ENCODE measurements at places on chromosomes 4 and X.

GRCh38 chrX:40646489-40647306 is 663 bp downstream of the CXorf38 start:
- peak; percentile 12 for DNase-seq

DNA sequence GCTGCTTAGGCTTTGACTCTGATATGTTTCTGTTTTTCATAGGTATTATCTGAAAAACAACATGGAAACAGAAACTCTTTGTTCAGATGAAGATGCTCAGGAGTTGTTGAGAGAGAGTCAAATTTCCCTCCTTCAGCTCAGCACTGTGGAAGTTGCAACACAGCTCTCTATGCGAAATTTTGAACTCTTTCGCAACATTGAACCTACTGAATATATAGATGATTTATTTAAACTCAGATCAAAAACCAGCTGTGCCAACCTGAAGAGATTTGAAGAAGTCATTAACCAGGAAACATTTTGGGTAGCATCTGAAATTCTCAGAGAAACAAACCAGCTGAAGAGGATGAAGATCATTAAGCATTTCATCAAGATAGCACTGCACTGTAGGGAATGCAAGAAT is 238.6 kb downstream of the RAPGEF2 start:
- no peak for DNase-seq

GRCh38 chr4:12562021-12562420 is 922.1 kb downstream of the RAB28 start:
- no peak for DNase-seq

GRCh38 chr4:182973511-182973911 is 56.3 kb upstream of the DCTD start:
- DNase-seq, result no peak

DNA sequence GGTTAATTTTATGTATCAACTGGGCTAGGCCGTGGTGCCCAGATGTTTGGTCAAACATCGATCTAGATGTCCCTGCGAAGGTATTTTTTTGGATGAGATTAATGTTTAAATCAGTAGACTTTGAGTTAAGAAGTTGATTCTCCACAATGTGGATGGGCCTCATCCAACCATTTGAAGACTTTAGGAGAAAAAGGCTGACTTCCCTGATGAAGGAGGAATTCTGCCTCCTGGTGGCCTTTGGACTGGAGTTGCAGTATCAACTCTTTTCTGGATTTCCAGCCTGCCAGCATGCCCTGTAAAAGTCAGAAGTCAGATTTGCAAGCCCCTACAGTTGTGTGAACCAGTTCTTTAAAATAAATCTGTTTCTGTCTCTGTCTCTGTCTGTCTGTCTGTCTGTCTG is 91.4 kb downstream of the STK32B start:
- no peak for DNase-seq

GRCh38 chr4:25951390-25951952 is 37.5 kb downstream of the SMIM20 start:
- no peak for DNase-seq

DNA sequence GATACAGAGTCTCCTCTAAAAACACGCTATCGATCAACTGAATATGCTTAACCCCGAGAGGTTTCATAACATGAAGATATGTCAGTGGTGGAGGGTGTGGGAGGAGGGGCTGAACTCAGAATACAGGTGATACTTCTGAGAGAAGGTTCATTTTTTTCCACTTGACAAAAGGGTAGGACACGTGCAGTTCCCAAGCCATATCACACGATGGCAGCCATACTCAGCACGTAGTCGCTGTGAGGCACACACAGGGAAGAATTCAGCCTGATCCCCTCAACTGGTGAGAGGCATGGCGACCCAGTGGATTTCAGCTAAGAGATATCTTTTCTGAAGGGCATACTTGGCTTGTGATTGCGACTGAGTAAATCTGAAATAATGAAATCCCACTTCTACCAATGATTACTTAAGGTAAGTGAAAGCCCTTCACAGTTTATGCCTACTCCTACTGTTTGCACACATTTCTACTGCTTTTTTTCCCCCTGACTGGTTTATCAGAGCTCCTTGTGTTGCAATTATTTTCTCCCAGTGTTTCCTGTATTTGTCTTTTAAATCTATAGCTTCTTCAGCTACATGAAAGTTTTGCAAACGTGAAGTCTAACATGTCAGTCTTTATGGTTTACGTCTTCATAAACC is 133.1 kb downstream of the CORIN start:
- DNase-seq, result peak; percentile 8

DNA sequence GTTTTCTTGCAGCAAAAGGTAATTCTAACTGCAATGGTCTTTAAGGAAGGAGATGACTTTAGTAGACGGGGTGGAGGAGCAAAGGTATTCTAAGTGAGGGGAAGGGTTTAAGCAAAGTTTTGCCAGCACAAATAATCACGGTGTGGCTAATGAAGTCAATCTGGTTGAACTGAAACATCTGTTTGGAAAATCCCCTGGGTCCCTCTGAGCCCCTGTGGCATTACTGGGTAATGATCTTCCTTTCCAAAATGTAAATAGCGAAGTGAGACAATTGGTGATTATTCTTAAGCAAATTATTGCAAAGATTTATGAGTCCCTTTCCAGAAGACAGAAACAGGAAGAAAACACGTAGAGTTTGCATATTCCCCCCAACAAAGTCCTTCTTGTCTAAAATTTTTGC is 47.2 kb downstream of the FGFBP1 start:
- DNase-seq, result no peak

DNA sequence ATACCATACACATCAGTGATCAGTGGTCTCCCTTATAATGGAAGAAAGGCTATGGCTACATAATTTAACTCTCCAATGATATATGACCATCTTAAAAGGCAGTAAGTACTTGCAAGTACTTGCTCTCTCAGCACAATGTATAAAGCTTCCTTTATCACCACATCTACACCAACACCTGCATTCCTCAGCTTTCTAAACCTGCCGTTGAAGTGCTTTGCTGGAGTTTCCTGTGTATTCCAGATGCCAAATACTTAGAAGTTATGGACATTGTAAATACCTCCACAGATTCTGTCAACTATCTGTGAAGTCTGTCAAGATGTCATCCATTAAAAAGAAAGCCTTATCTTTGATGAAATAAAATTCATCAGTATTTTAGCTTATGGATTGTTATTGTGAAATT is 335.0 kb upstream of the GALNTL6 start:
- no peak for DNase-seq

- DNase-seq, result no peak
These were observed 62.3 kb upstream of the SCRG1 start for GRCh38 chr4:173461170-173461569.

DNA sequence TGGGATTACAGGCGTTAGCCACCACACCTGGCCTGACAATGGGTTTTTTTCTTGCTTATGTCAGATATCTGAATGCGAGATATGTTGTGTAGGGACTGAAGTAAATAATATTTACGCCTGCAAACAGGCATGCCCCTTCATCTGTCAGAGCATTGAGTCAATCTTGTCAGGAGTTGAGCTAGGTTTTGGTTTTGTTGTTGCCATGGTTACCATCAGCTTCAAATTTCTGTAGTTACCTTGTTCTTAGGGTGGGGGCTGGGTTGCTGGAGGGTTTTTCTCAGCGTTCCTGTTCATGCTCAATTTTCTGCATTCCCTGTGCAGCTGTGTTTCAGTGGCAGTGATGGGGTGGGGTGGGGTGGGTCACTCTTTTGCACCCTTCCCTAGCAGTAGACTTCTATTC is 14.5 kb downstream of the MRPL1 start:
- DNase-seq, result no peak

DNA sequence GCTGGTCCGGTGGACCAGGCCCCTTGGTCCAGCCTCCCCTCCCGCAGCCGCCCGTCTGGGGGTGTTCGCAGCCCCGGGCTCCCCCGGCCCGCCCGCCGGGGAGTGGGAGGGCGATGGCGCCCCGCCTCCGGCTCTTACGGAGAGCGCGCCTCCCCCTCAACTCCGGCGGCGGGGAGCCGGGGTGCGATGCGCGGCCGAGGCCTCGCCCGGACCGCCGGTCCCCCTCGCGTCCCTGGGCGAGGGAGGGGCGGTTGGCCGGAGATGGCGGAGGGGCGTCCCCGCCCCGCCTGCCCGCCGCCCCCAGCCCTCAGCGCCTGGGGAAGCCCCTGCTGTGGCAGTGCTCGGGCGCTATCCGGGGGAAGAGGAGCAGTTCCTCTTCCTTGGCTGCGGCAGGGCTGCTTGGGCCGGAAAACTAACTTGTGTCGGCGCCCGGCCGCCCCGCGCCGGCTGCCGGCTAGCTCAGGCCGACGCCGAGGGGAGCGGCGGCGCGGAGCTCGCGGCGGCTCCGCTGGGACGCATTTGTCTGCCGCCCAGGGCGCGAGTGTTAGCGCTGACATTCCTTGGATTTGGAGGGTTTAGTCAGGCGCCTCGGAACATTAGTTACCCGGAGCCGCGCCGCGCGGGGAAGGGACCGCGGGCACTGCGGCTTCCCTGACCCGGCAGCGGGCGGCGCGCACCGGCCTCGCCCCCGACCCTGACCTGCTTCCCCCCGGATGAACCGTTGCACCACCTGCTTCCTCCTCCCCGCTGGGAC is 994 bp downstream of the GALNT7 start:
- peak; percentile 60 for DNase-seq

- no peak for DNase-seq
These were observed 10.3 kb downstream of the GUCY1B1 start for GRCh38 chr4:155769090-155769489.

DNA sequence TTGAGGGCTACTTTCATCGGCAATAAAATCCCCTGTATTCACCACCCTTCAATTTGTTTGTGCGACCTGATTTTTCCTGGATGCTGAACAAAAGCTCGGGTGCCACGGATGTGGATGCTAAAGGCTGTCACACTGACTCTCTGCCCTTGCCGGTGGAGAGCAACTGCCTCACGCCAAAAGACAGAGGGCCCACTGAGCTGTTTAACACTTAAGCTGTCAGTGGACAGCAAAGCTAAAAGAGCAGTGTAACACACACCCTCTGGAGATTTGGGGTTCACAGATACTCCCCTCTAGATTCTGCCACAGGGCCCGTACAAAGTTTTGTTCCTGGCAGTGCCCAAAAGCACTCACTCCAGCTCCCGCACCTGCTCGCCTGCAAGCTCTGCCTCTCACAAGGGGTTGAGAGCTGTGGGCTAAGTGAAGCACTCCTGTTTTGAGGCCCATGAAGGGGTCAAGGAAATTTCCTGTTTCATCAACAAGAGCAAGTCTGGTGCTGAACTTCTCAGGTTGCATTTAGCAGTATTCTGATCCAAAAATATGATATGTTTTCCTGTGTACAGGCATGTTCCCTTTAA is 1571.9 kb downstream of the ADGRL3 start:
- DNase-seq, result no peak

- no peak for DNase-seq
These were observed 21.7 kb upstream of the KIAA0232 start for GRCh38 chr4:6760865-6761264.

DNA sequence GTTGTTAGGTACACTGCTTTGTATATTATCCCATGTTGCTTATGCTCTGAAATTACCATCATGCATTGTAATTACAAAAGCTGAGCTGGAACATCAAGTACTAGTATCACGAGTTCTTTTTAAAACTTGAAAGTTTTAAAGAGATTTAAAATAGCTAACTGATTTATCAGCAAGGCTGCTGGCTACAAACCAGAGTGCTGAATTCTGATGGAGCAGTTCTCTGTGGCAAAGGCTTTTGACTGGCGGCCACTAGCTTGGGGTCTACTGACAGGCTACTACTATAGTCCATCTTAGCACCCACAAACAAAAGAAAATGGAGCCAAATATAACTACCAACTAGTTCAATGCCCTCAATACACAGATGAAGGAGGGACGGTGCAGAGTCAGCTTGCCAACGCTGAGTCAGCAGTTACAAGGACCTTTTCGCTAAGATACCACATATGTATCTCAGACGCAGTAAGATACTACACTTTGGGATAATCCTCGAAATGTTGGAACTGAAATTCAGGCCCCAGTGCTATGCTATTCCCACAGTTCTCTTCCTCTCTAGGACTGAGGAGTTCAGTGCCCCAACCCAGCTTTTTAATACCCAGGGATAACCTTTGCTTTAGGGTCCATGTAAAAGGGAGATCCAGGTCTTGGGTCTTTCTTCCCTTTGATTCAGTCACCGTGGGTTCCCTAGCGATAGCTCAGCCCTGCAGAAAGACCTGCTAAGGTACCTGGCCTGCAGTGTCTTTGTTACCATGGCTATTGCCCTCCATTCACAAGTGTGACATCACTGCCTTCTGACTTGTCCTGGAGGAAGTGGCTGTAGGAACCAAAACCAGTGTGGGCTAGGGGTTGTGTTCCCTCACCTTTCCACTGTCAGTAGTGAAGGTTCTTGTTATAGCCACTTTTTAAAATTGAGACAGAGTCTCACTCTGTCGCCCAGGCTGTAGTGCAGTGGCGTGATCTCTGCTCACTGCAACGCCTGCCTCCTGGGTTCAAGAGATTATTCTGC is 22.8 kb downstream of the MFAP3L start:
- no peak for DNase-seq

DNA sequence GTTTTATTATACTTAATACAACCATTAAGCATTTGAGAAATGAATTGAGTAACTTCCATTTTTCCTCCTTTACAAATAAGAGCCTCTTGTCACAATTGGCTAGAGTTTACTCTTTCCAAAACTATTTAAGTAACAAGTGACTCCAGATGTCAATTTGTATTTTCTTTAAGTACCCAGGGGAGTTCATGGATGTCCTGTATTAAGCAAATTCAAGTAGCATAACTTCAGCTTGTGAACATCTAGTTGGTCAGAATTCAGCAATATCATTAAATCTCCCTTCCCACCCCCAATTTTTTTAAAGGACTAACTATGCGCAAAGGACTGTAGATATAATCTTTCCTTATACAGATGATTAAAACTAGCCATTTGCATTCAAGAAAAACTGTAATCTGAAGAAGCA is 1.4 kb upstream of the ADGRL3 start:
- no peak for DNase-seq

DNA sequence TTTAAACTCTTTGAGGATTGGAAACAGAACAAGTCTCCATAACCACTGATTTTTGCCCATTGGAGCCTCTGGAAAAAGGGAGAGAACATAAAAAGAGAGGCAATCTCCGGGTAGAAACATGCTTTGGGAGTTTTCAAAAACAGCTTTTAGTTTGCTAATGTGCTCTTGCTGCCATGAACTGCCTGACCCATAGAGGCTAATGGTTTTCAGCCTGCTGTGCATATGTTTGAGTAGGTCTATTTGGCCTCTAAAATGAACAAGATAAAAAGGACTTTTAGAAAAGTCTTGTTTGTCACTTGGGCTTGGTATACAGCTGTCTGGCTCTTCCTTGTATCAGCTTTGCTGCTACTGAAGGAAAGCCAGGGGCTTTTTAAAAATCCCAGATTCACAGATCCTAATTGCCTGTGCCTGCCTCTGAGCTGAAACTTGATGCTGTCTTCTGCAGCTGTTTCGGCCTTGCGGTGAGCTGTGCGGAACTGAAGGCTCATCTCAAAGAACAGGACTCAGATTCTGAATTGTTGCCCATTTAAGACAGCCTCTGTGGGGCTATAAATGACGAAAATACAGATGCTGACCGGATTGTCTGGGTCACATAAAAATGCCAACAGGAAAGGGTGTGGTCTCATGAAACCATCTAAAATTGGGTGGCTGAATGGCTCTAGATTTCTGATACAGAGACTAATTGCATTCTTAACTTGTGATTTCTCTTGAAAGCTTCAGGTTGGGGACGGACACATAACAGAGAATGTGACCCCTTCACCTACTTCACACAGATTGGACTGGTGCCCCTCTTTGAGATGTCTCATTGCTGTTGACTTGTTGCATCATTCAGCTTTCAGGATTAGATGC is 18.4 kb upstream of the ZNF41 start:
- no peak for DNase-seq
